ENCODE measurements at places on chromosomes 4 and X.

- no peak for DNase-seq
Measured at GRCh38 chr4:5526080-5526846, 182.1 kb downstream of the EVC2 start.

- no peak for DNase-seq
Measured at GRCh38 chr4:26822546-26822945, 38.1 kb upstream of the STIM2 start.

DNA sequence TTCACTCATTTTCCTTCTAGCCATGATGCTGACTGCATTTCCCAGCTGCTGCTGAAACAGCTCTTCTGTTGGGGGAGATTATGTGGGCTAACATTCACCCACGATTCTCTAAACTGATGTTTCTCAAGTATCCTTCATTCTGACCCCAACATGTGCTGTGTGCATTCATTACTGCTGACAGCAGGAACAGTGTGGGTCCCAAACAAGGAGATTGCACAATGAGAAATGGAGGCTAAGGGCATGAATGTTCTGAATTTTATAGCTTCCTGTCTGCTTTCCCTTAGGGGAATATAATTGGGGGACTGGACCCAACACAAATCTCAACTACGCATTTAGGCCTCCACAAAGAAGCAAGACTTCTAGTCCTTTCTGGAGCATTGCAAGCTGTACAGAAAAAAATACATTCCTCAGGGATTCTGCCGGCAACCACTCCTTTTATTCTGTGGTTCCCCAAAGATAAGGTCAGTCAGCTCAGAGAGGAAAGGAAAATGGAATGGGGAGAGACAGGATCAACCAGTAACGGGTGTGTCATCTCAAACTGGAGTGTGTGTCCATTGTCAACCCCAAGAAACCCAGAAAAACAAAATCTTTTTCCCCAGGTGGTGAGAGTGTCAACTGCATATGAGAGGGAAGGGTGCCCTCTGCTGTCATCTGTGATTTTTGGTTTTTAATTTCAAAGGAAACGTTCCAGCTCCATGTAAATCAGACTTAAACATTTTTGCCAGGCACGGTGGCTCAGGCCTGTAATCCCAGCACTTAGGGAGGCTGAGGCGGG lies 81.5 kb upstream of the EGFL6 start:
- DNase-seq = no peak

DNA sequence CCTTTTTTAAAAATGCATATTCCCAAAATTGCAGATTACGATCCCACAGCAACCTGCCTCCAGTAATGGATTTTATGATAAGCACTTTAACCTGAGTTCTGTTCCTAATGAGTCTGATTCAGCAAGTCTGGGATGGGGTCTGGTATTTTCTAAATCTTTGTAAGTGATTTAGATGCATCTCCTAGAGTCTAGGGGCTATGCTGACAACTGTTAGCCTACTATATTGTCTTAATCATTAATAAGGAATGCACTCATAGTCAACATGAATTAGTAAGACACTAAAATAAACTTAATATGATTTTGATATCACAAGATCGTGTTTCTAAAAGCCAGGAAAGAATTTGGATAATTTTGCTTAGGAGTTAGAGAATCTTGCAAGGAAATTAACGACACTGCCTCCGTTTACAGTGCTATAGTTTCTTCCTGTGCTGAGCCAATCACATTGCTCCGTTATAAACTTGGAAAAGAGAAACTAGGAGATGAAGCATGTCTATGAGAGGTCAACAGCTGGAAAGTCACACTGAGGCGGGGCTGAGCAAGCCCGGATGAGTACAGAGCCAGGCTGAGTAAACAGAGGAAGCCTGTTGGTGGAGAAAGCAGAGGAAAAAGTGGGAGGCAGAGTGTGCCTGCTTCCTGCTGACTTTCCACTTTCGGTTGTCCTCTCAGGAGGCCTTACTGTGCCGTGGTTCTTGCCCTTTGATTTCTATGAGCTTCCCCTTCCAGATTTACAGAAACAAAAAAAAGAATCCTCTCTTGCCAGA lies 5.4 kb downstream of the SCARB2 start:
- DNase-seq = no peak

GRCh38 chr4:184450045-184450444 lies 24.3 kb downstream of the IRF2 start:
- DNase-seq = no peak

- DNase-seq = no peak
Measured at GRCh38 chr4:52103319-52103718, 52.2 kb downstream of the SPATA18 start.

GRCh38 chr4:163392328-163392727 lies 48.6 kb downstream of the NPY5R start:
- DNase-seq = no peak

DNA sequence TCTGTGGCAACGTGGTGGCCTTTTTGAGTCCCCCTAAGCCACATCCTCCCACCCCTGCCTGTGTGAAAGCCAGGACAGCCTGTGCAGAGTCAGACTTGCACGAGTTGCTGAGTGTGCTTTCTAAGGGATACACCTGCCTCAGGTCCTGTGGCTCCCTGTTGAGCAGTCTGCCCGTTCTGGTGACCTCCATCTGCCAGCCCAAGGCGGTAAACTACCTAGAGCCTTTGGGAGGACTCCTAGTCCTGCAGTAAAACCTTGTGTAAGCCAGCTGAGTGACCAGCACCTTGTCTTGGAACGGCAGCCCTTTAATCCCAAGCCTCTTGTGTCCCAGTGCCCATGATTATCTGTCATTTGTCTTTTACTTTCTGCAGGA lies 69.3 kb downstream of the NBDY start:
- DNase-seq = no peak

DNA sequence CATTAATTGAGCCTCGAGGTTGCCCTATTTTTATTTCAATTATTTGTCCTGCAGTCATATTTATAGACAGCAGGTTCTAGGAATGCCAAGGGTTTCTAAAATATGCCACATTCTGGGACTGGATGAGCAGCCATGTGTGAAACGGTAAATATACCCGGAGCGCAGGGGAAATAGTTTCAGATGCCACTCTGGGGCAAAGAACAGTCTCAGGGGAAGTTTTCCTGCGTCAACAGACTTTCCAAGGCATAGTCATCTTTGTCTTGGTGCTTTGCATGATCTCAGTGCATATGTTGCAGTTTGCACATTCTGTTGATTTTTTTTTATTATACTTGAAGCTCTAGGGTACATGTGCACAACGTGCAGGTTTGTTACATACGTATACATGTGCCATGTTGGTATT lies 71.0 kb downstream of the GPAT3 start:
- no peak for DNase-seq

GRCh38 chr4:86271057-86271456 lies 88.8 kb downstream of the MAPK10 start:
- no peak for DNase-seq

GRCh38 chrX:46637938-46638337 lies 64.4 kb downstream of the CHST7 start:
- no peak for DNase-seq

DNA sequence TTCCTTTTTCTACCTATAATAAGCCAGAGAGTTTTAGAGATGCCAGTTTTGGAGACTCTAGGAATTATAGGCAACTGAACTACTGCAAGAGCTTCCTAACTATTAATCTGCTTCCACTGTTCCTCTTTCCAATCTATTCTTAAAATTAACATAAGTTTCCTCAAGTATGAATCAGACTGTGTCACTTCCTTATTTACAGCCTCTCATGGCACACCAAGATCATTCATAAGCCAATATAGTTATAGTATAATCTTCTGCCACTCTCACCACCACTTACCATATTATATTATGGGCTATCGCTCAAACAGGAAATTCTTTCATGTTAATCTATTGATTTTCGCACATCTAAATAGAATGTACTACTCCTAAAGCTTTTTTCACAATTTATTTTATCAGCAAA lies 383.5 kb downstream of the STPG2 start:
- no peak for DNase-seq

DNA sequence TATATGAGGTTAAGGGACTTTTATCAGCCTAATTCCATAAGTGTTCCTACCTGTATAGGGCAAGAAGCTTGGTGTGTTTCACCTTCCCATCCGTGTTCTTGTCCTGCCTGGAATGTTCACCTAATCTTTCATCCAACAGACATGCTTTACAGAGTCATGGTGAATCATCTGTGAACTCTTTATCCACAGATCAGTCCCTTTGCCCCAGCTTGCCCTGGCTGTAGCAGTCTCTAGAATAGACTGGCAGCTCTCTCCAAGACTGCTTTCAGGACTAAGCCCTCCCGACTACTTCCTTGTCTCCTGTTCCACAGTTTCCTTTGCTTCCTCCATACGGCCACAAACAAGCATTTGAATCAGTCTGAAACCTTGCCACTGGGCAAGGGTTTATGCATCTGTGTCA lies 177.9 kb upstream of the IL15 start:
- no peak for DNase-seq

GRCh38 chr4:129371926-129372325 lies 276.0 kb downstream of the C4orf33 start:
- DNase-seq = no peak

DNA sequence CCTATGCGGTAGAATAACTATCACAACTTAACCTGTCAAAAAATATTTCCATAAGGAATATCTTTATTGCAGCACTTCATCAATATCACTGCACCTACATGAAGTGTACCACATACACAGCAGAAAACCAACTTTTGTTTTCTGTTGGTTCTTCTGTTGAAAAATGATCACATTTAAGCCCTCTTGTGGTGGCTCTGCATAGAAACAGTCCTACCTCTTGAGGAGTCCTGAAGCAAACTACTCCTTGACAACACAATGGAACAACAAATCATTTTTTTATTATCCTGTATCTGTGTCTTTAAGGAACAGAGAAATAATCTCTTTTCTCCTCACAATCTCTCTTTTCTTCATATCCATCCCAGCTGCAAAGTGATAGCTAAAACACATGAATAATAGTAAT lies 39.8 kb upstream of the ATOH1 start:
- DNase-seq = no peak

DNA sequence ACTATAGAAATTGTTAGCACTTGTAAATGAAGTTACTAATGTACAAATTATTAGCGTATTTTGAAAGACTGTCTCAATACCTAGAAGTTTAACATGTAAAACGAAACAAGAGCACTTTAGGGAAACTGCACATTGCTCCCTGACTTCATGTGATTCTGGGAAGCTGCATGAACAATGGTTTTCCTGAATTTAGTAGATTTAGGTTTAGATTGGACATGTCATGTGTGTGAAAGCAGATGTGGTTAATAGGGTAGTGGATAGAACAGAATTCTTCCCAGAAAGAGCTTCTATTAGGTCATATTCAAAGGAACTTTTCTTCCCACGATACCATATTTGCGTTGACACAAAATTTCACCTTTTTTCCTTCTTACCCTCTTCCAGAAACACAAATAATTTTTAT lies 14.9 kb upstream of the CXCL8 start:
- no peak for DNase-seq

DNA sequence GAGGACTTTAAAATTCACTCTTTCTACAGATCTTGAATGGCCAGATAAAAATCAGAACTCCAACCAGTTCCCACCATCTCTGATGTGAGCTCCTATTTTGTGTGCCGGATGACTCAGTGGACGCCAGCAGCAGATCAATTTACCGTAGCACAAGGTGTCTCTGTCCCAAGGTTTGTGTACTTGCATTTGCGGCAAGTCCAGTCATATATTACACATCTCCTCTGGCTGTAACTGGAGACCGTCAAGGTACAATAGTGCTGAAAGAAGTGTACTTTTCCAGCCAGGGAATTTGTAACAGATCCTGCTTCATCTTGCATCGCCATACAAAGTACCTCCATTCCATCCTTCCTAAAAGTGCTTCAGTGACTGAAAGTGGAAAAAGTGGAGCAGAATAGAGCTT lies 108.2 kb upstream of the SORBS2 start:
- DNase-seq = no peak

DNA sequence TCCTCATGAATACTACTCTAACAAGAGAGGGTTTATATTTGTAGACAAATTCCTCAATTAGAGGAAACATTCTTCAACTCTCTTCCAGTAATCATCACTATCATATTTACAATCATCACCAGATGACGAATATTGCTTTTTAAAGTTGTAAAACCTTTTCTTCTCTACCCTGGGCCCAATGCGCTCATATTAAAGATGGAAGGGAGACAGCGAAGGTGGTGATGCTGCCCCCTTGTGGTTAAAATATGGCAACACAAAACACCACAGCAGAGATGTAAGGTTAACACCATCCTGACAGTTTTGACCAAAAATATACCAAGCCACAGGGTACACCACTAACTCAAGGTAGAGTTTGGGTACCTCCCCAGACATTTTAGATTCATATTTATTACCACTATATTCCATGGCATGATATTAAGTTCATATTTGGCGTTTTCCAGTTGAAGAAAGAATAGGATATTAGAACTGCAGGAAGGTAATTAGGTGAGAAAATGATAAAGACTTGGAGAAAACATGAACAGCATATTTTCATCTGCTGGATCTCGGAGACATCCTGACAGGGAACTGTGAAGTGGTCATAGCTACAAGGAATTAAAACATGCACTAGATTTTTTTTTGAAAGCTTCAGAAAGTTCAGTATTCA lies 72.8 kb downstream of the SLC9A7 start:
- no peak for DNase-seq

DNA sequence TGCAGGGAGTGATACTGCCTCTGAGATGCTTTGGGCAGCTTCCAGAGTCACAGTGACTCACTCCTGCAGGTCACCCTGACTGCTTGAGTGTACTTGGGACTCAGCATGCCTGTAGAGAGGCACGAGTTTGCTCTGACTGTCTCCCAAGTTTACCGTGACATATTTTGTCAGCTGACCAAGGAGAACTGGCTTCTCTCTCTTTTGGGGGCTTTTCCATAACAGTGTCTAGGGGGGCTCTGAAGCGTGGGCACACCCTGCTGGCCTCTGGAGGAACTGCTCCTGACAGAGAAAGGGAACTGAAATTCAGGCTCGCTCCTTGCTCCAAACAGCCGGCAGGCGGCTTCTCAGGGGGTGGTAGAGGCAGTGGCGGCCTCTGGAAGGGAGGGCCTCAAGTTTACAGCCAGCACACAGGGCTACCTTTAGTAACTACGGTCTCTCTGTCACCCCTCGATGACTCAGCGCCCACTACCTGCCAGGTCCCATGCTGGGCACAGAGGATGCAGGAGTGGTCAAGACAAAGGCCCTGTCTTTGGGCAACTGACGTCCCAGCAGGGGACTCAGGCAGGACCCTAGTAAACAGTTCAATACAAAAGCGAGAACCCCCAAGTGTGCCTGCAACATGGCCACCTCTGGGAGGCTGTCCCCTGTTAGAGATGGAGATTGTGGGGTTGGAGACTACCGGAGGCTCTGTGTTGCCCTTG lies 17.8 kb downstream of the ZNF185 start:
- no peak for DNase-seq
